Tibial nerve (tissue), 4 donors: ENCODE measurements at places on chromosomes 4 and X. TPM values are rescaled to one million over a fixed set of nuclear protein-coding genes. Genes with fewer than 3 reads are reported as not detected.

- DNase-seq, result no peak
Measured at GRCh38 chrX:135408794-135409193, 12.9 kb upstream of the SMIM10L2A start.

Gene KCTD8
- total RNA-seq, result 1.5 TPM

DNA sequence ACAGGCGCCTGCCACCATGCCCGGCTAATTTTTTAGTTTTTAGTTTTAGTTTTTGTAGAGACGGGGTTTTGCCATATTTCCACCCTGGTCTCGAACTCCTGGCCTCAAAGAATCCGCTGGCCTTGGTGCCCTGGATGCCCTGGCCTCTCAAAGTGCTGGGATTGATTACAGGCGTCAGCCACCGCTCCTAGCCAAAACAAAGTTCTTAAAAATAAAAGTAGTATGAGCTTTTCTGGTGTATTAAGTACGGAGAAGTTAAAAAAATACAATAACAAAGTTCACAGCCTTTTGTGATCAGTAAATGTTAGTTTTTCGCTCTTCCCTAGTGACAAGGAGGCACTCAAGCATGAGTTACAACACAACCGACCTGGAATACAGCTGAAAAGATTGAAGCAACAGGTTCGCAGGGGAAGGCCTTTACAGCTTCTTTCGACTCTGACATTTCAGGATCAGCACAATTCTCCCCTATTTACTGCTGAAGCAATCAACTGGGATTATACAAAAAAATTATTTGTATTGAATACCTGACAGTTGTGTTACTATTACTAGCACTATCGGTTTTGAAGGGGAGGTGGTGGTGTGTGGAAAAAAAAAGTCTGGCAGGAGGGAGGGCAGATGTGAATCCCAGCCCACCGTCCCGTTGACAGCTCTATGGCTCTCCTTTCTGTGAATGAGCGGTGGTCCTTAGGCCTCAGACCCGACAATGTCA lies 893 bp upstream of the METAP1 start:
- no peak for DNase-seq

DNA sequence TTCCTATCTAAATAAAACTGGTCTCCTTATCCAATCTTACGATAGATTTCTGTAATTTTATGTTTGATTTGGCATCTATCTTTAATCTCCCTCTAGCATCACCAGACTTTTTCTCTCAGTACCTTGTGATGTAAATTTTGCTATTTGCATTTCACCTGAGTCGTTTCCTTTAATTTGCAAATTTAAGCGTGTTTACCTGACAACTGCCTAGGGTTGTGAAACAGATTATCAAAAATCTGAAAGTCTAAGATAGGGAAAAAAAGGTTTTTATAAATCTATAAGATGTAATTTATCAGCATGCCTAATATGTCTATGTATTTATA lies 39.4 kb upstream of the TMPRSS11E start:
- no peak for DNase-seq

Gene CACNA1F
- 0.22 TPM for total RNA-seq

GRCh38 chrX:2793752-2794151 lies 35.0 kb upstream of the GYG2 start:
- no peak for DNase-seq

Gene RAB9B
- total RNA-seq, result 4.8 TPM

DNA sequence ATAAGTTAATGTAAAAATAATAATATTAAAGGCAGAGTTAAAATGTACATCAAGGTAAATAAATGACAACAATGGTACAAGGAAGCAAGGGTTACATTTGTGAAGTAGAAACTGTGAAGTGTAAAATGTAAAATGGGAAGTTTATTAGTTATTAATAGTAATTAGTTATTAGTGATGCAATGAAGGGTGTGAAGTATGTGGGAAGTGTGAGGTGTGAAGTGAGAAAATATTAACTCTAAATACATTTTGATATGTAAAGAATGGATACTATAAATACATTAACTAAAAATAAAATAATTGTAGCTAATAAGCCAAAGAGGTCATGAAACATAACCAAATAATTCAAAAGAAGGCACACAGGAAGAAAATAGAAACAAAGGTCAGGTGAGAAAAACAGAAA lies 316.4 kb downstream of the GBA3 start:
- DNase-seq, result no peak

Gene ANKRD50
- 16.5 TPM for total RNA-seq

Gene PASD1
- total RNA-seq, result not detected

GRCh38 chr4:38189445-38189844 lies 229.2 kb downstream of the PTTG2 start:
- no peak for DNase-seq

Gene IGBP1
- total RNA-seq, result 53.3 TPM

Gene UGT2B10
- total RNA-seq, result not detected

- no peak for DNase-seq
Measured at GRCh38 chrX:37906357-37906756, 59.0 kb upstream of the DYNLT3 start.

DNA sequence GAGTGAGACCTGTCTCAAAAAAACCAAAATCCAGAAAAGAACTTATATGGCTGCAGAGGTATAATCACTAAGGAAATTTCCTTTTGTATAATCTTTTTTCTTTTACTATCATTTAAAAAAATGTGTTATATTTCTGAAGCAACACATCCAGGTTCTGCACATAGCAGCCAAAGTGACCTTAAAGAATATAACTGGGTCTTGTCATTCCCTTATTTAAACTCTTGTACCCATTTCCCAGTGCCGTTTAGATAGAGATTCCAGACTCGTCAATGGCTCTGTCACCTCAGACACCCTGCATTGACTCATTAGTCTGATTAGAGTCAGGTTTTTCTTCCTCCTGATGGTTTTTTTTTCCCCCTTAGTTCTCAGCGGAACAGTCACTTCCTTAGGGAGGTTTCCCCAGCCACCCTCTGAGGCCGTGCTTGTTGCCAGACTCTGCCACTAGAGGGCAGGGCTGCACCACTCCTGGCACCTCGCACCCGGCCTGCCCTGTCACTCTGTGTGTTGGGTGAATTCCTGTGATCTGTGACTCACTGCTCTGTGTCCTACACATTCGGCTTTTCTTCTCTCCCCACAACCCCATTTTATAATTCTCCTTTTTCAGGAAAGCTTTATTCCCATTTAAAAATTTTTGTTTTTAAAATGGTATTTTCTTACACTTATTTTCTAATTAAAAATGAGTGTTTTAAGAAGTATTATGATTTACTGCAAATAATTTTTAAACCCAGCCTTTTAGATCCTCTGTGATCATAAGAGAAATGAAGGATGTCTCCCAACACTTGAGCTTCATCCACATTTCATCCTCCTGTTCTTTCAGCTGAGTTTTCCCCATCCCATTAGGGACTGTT lies 32.1 kb downstream of the HTT start:
- DNase-seq, result peak; percentile 81

- DNase-seq, result no peak
Measured at GRCh38 chr4:79163981-79164490, 161.8 kb downstream of the NAA11 start.

GRCh38 chr4:8832113-8832915 lies 39.3 kb downstream of the HMX1 start:
- DNase-seq, result no peak

- no peak for DNase-seq
Measured at GRCh38 chr4:85489273-85489981, 14.5 kb downstream of the ARHGAP24 start.

- DNase-seq, result no peak
Measured at GRCh38 chr4:122701061-122701460, 31.4 kb upstream of the BBS12 start.

Gene RBM47
- total RNA-seq, result 26.0 TPM

- no peak for DNase-seq
Measured at GRCh38 chrX:40832723-40833122, 97.4 kb upstream of the MED14 start.

- DNase-seq, result no peak
Measured at GRCh38 chr4:25847329-25847728, 15.5 kb downstream of the SEL1L3 start.

Gene HSPA4L
- total RNA-seq, result 3.3 TPM
